BE2C (cell line): ENCODE measurements at places on chromosomes 4 and X.

- DNase-seq = no peak
These were observed 398.0 kb downstream of the SMARCA1 start for GRCh38 chrX:129125122-129125914.

DNA sequence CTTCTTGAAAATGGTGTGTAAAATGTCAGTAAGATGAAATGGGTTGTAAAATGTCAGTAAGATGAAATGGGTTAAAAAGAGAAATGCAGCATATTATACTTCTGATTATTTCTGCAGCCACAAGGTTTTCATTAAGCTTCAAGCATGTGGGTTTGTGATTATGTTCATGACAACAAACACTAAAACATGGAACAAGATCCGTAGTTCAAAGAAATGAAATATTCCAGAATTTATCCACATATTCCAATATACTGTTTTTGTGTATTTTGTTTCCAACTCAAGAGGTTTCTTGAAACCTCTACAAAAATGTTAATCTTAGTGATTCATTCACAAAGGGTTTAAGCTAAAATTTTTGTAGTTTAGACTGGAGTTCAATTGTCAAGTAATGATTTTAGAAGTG, 84.0 kb downstream of the ADAMTS3 start:
- DNase-seq = no peak

GRCh38 chr4:188435381-188435780, 296.1 kb downstream of the TRIML1 start:
- no peak for DNase-seq

- no peak for DNase-seq
These were observed 29.0 kb downstream of the SYAP1 start for GRCh38 chrX:16748425-16748824.

GRCh38 chrX:118550792-118551191, 55.2 kb downstream of the DOCK11 start:
- DNase-seq = no peak
